ENCODE measurements at places on chromosomes 2 and 18.

DNA sequence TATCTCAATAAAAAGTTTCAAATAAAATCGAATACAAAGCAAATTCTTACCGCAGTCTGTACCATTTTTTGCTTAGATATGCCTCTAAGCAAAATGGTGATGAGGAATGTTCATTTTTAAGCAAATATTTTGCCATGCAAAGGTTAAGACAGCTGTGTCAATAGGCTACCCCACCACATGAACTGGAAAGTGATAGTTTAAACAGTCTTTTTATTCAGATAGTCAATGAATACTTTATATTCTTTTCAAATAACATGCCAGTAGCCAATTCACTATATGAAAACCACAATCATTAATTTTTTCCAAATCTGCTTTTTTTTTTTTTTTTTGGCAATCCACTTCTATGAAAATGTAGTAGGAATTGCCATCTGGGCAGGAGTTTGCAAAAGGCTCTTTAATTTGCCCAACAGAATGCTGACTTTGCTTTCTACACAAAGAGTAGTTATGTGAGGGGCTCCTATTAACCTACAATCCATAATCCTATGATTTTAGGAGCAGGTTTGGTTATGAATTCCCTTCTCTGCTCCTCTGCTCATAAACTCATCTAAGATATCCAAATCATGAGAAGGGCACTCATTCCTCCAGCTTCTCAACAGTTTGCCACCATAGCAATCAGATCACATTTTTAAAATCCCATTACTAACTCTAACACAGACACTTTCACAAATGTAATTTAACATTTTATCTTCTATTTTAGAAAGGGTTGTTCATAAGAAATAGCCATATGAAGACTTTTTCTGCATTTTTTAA, 69.2 kb downstream of the SLC40A1 start:
- no peak for DNase-seq

- no peak for DNase-seq
Observed at GRCh38 chr2:129178356-129178755, 801.1 kb upstream of the RAB6C start.

GRCh38 chr2:23513245-23513871, 128.4 kb downstream of the KLHL29 start:
- DNase-seq: no peak

DNA sequence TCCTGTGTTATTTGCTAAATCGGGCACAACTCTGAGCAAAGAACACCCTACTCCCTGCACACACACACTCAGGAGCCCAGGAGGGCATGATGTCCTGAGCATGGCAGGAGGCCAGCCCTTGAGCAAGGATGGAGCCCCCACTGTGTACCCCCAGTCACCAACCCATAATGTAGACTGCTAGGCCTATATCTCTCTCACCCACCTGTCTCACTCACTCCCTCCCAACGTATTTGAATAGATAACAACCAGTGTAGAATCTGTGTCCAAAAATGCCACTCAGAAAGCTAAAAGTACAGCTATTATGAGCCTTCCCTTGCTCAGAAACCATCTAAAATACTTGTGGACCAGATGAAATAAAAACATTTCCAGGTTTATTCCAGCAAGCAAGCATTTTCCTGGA, 29.3 kb downstream of the MERTK start:
- no peak for DNase-seq

GRCh38 chr2:70757966-70758365, 10.0 kb downstream of the ADD2 start:
- no peak for DNase-seq

All from NCI-H1930 (cell line).